D341Med (cell line): ENCODE measurements at places on chromosomes 3 and 15.

GRCh38 chr3:40617084-40617483 lies 92.3 kb downstream of the ZNF621 start:
- no peak for DNase-seq

DNA sequence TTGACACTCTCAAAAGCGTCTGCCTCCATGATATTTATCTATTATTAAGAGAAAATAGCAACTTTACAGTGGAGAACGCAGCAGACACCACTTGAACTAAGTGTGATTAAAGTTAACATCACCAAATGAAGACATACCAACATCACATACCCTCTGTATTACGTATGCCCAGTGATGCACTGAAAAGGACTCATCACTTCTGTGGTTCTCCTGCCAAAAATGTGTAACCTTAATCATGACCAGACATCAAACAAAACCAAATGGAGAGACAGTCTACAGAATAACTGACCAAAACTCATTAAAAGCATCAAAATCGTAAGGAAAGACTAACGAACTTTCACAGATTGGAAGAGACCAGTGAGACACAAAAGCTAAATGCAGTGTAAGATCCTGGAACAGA lies 103.2 kb downstream of the PPP2R3A start:
- DNase-seq: no peak

GRCh38 chr3:127443581-127444375 lies 146.8 kb downstream of the TPRA1 start:
- no peak for DNase-seq

DNA sequence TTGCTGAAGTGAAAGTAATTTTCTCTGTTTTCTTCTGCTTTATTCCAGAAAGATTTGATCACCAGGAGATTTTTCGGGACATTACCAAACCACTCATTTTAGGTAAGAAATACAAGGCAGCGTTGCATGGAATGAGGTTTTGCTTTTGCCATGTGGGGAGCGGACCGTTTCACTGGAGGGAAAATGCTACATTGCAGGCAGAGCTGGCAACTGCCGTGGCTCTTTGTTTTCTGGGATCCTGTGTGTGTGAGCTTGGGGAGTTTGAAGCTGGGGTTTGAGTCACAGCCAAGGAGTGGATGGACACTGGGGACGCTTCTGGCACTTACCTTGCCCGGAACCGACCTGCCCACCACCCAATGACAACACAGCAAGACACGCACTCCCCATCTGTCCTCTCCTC lies 109.9 kb downstream of the APBA2 start:
- no peak for DNase-seq

DNA sequence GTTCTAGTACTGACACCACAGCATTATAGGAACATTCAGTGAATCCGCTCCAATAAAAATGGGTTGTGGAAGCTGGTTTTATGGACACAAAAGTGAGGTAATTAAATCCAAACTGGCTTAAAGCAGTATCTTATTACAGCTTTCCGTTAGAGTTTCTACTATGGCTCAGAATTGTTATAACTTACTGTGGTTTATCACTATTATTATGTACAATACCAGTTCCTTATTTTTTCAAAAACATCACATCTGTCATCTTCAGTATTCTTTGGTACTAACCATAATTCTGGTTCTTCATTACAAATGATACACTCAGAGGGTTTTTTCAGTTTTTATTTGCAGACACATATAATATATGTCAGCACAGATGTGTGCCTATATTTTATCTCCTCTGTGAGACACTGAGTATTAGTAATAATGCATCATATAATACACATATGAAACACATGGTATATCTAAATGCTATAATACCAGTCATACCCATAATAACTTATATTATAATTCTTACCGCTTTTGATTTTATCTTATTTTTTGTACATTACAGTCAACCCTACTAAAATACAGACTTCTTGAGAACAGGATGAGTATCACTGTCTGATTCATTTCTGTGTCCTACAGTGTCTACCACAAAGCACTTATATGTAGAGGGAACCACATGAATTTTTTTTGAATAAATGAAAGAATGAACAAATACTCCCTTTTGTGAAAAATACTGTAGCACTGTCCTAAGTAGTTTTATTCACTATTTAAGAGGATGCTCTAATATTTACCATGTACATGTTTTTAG lies 39.0 kb downstream of the CMSS1 start:
- no peak for DNase-seq

GRCh38 chr15:65115542-65115941 lies 542 bp upstream of the UBAP1L start:
- no peak for DNase-seq

DNA sequence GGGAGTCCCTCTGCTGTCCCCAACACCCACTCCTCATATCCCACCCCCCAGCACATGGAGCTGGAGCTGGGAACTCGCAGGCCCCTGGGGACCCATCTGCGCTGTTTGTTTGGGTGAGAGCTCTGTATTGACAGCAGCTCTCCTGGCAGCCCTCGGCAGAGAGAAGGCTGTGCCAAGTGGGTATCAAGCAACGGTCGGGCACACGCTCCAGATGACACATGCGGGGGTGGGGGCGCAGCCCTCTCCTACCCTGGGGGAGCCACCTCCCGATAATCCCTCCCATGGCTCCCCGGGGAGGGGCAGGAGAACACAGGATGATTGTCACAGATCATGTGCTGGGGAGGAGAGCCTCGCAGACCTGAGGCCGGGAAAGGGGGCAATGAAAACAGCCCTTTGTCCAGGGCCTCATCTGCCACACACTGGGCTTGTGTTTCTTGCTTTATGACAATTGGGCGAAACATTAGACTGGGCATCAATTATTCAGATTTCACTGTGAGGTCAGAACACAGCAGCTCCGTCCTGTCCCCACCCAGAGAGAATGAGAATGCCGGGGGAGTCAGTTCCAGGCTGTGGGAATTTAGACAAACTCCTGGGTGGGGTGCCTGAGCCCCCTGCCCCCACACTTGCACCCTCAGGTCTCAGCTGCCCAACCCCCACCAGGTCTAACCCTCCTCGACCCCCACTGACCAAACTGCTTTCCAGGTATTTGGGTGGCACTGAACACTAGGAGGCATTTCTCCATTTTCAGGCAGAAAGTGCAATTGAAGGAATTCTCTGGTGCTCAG lies 46.4 kb upstream of the KLF13 start:
- DNase-seq: peak; percentile 95

GRCh38 chr3:116087426-116087825 lies 357.9 kb downstream of the LSAMP start:
- DNase-seq: no peak

DNA sequence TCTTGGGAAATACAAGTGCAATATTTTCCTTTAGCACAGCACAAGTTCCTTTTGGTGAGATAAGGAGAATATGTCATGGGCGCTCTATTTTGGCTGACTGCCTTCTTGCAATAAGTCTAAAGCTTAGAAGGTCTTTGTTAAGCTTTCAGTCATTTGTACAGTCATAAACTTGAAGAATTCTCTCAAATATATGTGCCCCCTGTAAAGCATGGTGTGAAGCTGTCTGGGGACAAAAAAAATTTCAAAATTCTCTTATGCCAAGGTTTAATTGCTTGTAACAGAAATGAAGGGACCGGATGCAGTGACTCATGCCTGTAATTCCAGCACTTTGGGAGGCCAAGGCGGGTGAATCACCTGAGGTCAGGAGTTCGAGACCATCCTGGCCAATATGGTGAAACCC lies 21.7 kb upstream of the ARID3B start:
- DNase-seq: no peak

- DNase-seq: no peak
Observed at GRCh38 chr3:161072211-161072621, 32.9 kb downstream of the B3GALNT1 start.

DNA sequence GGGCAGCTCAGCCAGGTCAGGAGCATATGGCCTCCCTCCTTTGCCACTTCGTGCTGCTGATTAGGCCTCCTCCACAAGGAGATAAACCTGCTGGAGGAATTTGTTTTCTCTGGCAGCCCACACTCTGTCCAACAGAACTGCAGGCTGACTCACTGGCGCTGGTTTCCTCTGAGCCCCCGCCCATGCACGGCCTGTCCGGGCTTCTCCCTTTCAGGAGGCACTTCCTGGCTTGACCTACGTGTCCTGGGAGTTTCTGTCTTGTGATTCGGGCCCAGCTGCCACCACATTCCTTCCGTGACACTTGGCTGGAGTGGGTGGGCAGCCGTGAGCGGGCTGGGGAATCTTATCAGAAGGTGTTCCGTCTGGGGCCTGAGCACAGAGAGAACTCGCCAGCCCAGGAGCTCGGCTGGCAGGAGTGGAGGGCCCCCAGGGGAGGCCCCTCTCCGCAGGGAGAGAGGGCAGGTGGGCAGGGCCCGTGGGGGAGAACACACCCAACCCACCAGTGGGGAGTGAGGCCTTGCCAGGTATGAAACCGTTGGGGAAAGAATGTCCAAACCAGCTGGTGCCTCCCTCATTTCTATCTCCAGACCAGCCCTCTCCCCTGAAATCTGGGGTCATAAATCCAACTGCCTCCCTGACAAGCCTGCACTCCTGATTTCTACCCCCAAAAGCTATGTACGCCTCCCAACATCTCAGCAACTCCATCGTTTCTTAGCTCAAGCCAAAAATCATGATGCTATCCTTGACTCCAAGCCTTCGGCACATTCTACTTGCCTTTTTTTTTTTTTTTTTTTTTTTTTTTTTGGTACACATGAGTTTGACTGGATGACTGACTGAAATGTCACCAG lies 110.6 kb upstream of the MEF2A start:
- DNase-seq: peak; percentile 33

DNA sequence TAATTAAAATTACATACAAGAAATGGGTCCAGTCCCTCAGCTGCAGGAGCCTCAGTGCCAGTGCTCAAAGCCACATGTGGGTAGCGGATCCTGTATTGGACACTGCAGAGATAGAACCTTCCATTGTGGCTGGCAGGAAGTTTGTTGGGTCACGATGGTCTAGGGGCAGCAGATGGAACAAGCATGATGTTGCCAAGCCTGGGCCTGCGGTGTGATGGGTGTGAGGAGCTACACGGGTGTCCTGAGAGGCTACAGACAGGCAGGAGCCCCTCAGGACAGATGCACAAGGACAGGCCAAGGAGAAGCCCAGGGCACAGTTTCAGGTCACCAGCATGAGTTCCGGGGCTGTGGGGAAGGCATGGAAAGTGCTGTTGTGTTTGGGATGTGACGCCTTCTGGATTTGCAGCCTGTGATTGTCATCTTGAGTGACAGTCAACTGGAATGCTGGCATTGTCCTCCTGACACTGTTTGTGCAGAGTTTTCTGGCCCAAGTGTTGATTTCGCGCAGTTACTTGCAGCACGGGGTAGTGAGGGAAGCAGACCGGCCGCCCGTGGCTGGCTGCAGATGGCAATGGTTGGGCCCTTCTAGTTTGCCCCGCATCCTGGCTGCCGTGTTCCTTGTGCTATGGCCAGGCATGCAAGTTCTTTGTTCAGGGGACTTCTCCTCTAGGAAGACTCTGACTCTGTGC lies 177.1 kb downstream of the NSMCE3 start:
- DNase-seq: no peak

DNA sequence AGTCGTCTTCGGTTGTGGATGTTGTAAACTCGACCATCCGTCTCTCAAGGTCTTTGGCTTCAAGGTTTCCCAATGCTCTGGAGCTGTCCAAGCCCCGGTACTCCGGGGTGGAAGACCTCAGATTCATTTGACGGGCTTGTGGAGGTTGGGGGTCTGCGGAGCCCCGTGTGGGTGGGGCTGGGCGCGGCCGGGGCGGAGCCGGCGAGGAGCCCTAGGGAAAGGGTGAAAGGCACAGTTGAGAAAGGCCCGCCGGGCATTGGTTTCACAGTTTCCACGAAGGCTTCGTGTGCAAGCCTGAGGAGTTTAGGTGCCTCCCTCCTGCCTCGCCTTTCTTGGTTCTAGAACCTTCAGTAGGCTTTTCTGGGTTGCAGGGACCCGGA lies 360 bp upstream of the MGA start:
- DNase-seq: no peak

DNA sequence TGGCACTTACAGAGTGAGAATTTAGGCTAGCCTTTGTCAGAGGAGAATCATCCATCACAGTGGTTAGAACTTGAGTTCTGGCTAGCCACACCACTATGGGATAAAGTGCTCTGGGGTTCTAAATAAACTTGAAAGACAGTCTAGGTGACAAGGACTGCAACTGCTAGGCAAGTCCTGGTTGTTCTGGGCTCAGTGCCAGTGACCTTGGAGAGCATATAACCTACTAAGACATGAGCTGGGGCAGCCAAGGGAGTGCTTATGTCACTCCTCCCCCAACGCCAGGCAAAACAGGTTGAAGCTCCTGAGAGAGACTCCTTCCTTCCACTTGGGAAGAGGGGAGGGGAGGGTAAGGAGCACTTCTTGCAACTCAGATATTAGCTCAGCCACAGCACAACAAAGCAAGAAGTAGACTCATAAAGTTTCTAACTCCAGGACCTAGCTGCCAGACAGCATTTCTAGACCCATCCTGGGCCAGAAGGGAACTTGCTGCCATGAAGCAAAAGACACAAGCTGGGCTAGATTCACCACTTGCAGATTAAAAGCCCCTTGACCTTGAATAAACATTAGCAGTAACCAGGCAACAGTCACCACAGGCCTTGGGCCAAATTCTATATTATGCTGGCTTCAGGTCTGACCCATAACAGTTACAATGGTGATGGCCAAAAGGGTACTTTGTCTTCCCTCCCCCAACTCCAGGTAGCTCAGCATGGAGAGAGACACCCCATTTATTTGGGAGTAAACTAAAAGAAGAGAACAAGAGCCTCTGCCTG lies 963.7 kb downstream of the PLOD2 start:
- DNase-seq: no peak

DNA sequence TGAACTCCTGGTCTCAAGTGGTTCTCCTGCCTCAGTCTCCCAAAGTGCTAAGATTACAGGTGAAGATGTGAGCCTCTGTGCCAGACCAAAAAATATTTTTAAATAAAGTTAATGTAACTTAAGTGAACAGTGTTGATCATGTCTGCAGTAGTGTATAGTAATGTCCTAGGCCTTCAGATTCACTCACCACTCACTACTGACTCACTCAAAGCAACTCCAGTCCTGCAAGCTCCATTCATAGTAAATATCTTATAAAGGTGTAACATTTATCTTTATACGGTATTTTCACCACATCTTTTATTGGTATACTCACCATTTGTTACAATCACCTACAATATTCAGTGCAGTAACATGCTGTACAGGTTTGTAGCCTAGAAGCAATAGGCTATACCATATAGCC lies 264.2 kb downstream of the ULK4 start:
- DNase-seq: no peak

DNA sequence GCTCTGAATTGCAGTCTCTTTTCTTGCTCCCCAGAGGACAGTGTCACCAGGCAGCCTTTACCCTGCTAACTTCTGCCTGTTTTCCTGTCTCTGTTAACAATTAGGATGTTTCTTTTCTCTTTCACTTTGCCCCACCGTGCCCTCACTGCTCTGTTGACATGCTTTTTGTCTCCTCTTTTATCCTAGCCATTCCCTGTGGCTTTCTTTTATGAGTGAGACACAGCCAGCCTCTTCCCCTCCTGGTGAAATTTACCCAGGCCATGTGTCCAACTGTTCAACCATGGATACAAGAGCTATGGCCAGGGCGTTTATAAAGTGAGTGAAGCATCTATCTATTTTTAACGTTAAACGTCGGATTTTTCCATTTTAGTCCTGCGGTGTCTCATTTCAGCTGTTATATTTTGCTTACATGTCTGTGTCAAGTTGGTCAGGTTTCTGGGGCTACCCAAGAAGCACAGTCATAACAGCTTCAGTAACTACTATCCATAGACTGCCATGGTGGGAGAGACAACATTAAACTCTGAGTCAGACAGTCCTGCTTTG lies 443.2 kb upstream of the AZI2 start:
- DNase-seq: no peak
